Suprapubic skin (tissue), 4 donors: ENCODE measurements at places on chromosomes 4 and X. TPM values are rescaled to one million over a fixed set of nuclear protein-coding genes. Genes with fewer than 3 reads are reported as not detected.

DNA sequence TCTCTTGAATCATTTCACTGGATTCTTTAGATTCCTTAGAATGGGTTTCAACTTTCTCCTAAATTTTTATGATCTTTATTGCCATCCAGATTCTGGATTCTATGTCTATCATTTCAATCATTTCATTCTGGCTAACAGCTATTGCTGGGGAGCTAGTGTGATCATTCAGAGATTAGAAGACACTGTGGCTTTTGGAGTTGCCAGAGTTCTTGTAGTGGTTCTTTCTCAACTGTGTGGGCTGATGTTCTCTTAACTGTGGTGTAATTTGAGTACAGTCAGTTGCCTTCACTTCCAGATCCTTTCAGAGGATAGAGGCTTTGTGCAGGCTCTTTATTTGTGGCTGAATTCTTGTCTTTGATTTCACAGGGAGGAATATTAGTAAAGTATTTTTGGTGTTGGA, 12.1 kb upstream of the CSN2 start:
- no peaks in the 10 kb centered on the region for H3K4me1 ChIP-seq
- H3K27me3 ChIP-seq, result no peaks in the 10 kb centered on the region
- no peak overlapping the region for H3K4me3 ChIP-seq
- H3K27ac ChIP-seq, result no peak overlapping the region

- DNase-seq, result no peak
- H3K27ac ChIP-seq, result no peak overlapping the region
- H3K27me3 ChIP-seq, result no peaks in the 10 kb centered on the region
- no peak overlapping the region for H3K4me3 ChIP-seq
- no peaks in the 10 kb centered on the region for H3K36me3 ChIP-seq
Measured at GRCh38 chrX:80174925-80175574, 160.5 kb downstream of the TBX22 start.

DNA sequence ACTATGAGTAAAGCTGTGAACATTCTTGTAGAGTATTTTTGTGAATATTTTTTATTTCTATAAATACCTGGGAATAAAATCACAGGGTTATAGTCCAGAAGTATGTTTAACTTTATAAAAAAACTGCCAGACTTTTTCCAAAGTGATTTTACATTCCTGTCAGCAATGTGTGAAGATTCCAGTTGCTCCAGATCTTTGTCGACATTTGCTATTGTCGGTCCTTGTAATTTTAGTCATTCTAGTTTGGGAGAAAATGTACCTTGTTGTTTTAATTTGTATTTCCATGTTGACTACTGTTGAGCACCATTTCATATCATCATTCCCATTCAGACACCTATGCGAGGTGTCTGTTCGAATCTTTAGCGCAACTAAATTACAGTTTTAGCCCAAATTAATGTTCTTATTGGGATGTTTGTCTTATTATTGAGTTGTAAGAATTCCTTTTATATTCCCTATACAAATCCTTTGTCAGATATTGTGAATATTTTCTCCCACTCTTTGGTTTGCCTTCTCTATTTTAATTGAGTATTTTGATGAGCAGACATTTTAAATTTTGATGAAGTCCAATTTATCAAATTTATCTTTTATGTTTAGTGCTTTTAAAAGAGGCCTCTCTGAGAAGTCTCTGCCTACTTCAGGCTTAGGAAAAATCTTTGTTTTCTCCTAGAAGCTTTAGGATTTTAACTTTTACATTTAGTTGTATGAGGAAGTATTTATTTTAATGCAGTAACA, 2.6 kb downstream of the CEP135 start:
- no peak overlapping the region for H3K4me3 ChIP-seq
- no peaks in the 10 kb centered on the region for H3K27me3 ChIP-seq
- no peak overlapping the region for H3K27ac ChIP-seq
- DNase-seq, result no peak
- peaks cover 14% of the 10 kb centered on the region for H3K36me3 ChIP-seq

BCOR gene
- 30.7 TPM for total RNA-seq

DNA sequence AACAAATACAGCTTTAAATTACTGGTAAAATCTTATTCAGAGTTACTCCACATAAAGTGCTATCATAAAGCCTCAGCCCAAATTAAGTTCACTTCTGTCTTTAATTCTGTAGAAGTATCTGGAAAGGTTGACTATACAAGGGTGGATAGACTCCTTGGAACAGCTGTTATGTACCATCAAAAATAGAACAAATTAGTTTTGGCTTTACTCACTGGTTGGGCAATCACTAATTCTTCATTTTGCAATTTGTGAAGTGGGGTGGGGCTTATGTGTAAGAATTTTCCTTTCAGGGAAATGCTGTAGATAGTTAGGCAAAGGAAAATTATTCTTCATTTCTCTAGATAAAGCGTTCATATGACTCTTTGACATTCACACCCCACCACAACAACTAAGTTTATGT, 7.8 kb downstream of the DIAPH2 start:
- H3K4me1 ChIP-seq, result peaks cover 9% of the 10 kb centered on the region
- H3K4me3 ChIP-seq, result no peak overlapping the region
- no peaks in the 10 kb centered on the region for H3K36me3 ChIP-seq

MBNL3 gene
- total RNA-seq, result 38.8 TPM
